ENCODE measurements at places on chromosomes 12 and 14.

DNA sequence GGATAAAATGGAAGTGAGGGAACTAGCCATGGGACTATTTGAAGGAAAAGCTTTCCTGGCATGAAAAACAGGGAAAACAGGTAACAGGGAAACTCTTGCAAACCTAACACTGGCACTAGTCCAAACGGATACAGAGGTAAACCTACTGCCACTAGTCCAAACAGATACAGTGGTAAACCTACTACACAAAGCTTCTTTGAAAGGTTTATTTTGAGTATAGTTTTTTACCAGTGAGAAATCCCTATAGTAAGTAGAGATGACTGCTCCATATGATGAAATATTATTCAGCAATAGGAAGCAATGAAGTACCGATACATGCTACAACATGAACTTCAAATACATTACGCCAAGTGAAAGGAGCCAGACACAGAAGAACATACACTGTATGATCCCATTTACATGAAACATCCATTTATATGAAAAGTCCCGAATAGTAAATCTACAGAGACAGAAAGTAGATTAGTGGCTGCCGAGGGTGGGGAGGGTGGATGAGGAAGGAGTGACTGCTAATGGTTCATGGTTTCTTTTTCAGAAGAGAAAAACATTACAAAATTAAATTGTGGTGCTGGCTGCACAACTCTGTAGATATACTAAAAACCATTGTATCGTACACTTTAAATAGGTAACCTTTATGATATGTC, 25.5 kb downstream of the SPTLC2 start:
- no peak for DNase-seq

DNA sequence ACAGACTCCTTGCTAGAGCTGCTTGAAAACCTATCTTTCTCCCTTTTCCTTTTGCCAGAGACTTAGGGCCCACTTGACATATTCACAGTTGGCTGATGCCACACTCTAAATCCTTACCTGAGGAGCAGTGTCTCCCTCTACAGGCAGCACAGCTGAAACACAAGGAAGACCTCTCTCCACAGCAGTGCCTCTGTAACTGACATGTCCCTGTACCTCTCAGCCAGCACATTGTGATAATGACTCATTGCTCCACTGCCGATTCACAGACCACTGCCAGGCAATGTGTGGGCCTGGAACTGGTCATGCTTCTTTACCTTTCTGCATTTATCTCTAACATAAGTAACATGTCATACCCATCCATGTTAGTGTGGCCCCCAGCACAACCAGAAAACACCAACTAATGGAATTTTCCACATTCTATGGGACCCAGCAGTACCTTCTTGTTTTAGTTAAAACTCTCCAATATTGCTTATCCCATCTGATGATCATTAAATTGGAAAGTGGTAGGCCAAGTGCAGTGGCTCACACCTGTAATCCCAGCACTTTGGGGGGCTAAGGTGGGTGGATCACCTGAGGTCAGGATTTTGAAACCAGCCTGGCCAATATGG, 56.5 kb downstream of the GTF2A1 start:
- peak; percentile 32 for DNase-seq

DNA sequence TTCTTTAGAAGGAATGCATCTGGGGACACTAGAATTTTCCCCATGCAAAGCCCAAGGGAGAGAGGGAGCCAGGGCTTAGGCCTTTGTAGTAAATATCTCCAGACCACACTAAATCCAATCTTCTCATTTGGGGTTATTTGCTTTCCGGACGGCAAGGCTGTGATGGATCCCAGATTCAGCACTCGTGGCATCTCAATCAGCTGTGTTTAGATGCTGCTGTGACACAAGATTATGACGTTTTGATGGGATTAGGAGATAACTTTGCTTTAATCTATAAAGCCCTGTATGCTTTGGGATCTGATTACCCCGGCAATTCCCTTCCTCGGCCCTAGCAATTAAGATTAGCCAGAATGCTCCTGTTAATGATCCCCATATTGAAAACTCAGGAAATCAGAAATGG, 686.7 kb upstream of the TBX3 start:
- DNase-seq = no peak

GRCh38 chr12:31702047-31702446, 26.8 kb downstream of the AMN1 start:
- no peak for DNase-seq

- peak; percentile 63 for DNase-seq
Measured at GRCh38 chr12:122646517-122647217, 56.5 kb downstream of the HCAR2 start.

GRCh38 chr12:52455821-52456220, 3.9 kb upstream of the KRT6B start:
- no peak for DNase-seq

- DNase-seq = peak; percentile 9
Measured at GRCh38 chr12:77064896-77065360, 441 bp downstream of the E2F7 start.

- no peak for DNase-seq
Measured at GRCh38 chr12:32125455-32126084, 18.9 kb downstream of the BICD1 start.

- no peak for DNase-seq
Measured at GRCh38 chr12:131759176-131759575, 48.3 kb downstream of the SFSWAP start.

All from stimulated activated naive CD4-positive, alpha-beta T cell treated with Interleukin-2 at 50 U/mL for 16 hours (primary cell).